ENCODE measurements at places on chromosomes 4 and X.

DNA sequence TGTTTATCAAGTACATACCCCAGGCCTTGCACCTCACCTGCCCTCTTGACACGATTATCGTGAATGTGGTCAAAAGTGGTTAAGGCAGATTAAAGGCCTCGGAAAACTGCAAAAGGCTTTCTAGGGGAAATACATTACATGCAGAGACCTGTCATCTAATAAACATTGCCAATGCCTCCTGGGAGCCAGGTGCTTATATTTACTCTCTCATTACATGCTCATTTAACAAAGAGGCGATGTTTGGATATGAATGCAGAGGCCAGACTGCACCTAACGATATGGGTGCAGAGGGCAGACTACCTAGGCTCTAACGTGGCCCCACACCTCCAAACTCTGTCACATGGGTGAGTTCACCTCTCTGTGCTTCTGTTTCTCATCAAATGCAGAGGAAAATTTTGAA, 14.5 kb downstream of the CRMP1 start:
- DNase-seq = no peak

GRCh38 chr4:185036019-185036418, 17.7 kb downstream of the HELT start:
- DNase-seq = no peak

GRCh38 chrX:51641421-51642021, 22.8 kb upstream of the CENPVL3 start:
- DNase-seq = no peak

DNA sequence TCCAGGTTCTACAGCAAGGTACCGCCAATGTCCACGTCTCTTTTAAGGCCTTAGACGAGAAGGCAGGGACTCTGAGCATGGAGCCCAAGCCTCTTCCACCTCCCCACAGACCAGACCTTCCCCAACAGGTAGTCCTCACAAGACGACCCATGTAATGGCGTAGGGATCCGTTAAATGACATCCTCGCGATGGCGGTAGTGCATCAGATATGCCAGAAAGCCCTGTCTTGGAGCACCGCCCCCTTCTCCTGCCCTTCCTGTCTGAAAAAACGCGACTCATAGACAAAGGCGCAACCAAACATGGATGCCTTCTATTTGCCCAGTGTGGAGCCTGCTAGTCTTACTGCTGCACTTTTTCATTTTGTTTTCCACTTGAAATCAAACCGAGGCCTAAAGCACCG, 185.4 kb downstream of the OR13H1 start:
- DNase-seq = no peak

GRCh38 chrX:96692454-96692853, 7.8 kb downstream of the DIAPH2 start:
- no peak for DNase-seq

DNA sequence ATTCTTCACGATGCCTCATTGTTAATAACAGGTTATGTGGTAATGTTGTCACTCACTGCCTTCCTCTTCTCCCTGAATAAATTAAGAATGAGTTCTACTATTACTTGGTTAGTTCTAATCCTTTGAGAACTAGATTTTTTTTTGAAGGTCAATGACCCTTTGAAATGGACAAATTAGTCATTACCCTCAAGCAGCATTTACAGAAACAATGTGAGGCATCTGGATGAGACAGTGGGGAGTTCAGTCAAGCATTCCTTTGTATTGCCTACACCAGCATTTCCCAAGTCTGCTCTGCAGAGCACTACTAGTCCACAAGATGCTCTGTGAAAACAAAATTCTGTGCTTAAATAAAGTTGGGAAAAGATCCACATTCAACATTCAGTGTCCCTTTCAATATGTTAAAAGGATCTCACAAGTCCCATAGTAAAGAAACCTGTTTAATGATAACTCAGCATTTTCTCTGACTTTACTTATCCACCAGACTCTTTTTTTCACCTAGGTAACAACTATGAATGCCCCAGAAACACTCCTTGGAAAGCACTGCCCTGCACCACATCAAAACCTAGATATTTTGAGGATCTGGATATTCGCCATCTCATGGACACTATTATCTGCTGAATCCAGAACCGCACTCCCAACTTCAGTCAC, 60.6 kb downstream of the CHRDL1 start:
- DNase-seq = no peak

DNA sequence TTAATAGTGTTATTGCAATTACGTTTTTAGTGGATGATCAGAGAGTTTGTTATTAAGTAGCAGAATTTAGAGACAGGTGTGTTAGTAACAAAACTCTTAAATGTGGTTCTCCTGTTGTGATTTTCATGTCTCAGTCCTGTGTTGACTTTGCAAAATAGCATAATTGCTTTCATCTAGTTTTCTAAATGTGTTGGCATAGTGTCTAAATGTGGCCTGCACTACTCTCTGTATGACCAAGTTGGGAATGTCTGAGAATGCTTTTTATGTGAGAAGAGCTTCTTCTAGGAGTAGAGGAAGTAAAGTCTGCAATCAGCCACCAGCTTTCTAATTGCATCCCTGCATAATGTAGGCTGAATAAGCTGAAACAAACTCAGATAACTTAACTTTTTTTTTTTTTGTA, 158.6 kb upstream of the FAT1 start:
- DNase-seq = no peak

- DNase-seq = no peak
Observed at GRCh38 chr4:69760455-69760854, at the start of gene SULT1B1. SULT1B1 (minus strand) TSS chr4:69760620; CDS start chr4:69755217, 5,403 bp downstream.

GRCh38 chrX:132749406-132749805, 209.0 kb downstream of the HS6ST2 start:
- no peak for DNase-seq

Measured in central memory CD8-positive, alpha-beta T cell (primary cell).